Eye (tissue), 1 donor: ENCODE measurements at places on chromosomes 16 and 17.

DNA sequence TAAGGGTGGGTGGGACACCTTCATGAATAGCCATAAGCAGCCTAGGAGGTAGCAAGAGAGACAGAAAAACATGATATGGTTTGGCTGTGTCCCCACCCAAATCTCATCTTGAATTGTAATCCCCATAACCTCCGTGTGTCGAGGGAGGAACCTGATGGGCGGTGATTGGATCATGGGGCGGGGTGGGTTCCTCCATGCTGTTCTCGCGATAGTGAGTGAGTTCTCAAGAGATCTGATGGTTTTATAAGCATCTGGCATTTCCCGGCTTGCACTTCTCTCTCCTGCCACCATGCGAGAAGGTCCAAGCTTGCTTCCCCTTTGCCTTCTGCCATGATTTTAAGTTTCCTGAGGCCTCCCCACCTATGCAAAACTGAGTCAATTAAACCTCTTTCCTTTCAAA lies 259.1 kb upstream of the ERCC4 start:
- no peak for DNase-seq

- DNase-seq: peak; percentile 18
These were observed 267.1 kb downstream of the UTP18 start for GRCh38 chr17:51527225-51527982.

GRCh38 chr17:80659651-80660050 lies 115.0 kb downstream of the RPTOR start:
- no peak for DNase-seq

GRCh38 chr17:5809580-5810188 lies 225.4 kb upstream of the NLRP1 start:
- DNase-seq: no peak

GRCh38 chr17:75183999-75184884 lies 1.5 kb upstream of the SUMO2 start:
- DNase-seq: no peak

- peak; percentile 80 for DNase-seq
These were observed 38.2 kb upstream of the PIRT start for GRCh38 chr17:10875984-10876555.

- peak; percentile 23 for DNase-seq
These were observed 1.9 kb upstream of the SNAI3 start for GRCh38 chr16:88688013-88688778.

- no peak for DNase-seq
These were observed 13.1 kb upstream of the BRD7 start for GRCh38 chr16:50381679-50382440.

GRCh38 chr16:78755751-78756661 lies 656.6 kb downstream of the WWOX start:
- DNase-seq: no peak
